ENCODE measurements at places on chromosomes 11 and 22.

GRCh38 chr22:48052621-48052890, 1290.1 kb downstream of the TBC1D22A start:
- no peak for DNase-seq

DNA sequence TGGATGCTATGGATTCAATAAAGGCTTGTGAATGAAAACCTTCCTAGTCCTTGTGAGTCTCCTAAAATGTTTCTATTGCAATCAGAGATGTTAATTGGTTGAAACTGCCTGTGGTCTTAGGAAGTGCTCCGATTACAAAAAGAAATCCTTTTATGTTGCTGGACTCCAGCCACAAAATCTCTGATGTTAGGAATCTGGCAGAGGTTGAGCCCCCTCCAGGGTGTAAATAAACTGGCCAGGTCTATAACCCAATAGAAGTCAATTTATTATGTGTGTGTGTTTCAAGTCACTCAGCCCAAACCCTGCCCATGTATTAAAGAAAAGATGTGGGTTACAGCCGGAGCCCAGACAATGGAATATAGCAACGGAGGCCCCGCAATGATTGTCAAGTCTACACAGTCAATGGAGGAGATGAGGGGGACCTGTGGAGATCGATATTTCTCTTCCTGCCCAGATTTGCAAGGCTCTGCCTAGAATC, 218.1 kb upstream of the SORL1-AS1 start:
- no peak for DNase-seq

DNA sequence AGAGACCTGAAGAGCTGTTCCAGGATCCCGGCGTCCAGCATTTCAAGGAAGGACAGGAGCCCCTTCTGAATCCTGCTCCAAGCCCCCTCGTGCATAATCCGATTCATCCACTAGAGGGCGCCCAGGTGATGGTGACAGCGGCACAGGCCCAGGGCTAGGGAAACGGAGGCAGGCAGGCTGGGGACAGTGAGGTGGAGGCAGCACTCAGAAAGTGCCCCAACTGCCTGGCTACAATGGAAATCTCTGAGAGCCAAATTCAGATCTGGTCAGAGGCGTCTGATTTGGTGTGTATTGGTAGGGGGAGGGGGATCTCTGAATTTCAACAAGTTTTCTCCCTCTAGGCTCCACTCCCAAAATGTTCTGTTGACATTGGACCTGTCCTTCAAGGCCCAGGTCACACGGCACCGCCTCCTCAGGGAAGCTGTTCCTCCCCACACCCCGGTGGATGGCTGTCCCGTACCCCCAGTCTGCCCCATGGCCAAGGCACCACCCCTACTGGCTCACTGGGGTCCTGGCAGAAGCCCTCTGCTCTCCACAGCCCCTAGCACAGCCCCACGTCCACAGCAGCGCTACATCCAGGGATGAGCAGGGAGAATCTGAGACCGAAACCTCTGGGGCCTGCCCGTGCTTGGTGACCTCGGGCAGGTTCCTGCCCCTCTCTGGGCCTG, 142.9 kb downstream of the CRYBB2 start:
- DNase-seq, result peak; percentile 76

DNA sequence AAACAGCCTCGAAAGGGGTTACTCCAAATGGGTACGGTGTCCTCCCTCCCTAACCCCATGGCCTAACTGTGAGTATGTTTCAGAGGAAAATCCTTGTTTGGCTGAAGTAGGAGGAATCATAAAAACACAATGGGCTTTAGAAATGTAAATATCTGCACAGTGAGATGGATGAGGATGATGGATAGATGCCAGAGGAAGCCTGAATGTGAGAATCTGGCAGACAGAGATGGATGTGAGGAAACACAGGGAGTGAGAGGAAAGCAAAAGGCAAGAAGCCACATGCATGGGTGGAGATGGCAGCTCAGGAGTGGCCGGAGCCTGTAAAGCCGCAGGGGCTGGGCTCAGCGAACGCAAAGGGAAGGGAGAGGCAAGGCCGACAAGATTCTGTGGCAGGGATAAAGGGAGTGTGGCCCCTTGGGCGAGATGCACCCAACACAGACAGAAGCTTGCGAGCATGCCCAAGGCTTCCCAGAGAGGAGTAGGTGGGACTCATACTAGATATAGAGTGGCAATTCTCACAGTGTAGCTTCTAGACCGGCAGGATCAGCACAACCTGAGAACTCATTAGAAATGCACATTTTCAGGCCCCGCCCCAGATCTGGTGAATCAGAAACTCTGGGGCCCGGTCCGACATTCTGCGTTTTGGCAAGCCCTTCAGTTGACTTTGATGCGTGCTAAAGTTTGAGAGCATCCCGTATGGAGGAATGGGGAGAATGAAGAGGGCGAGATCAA, 237.3 kb upstream of the CADM1 start:
- DNase-seq, result no peak

- DNase-seq, result no peak
Observed at GRCh38 chr22:24588381-24588756, 4.5 kb downstream of the LRRC75B start.

GRCh38 chr11:12731841-12732336, 57.7 kb downstream of the TEAD1 start:
- DNase-seq, result no peak

DNA sequence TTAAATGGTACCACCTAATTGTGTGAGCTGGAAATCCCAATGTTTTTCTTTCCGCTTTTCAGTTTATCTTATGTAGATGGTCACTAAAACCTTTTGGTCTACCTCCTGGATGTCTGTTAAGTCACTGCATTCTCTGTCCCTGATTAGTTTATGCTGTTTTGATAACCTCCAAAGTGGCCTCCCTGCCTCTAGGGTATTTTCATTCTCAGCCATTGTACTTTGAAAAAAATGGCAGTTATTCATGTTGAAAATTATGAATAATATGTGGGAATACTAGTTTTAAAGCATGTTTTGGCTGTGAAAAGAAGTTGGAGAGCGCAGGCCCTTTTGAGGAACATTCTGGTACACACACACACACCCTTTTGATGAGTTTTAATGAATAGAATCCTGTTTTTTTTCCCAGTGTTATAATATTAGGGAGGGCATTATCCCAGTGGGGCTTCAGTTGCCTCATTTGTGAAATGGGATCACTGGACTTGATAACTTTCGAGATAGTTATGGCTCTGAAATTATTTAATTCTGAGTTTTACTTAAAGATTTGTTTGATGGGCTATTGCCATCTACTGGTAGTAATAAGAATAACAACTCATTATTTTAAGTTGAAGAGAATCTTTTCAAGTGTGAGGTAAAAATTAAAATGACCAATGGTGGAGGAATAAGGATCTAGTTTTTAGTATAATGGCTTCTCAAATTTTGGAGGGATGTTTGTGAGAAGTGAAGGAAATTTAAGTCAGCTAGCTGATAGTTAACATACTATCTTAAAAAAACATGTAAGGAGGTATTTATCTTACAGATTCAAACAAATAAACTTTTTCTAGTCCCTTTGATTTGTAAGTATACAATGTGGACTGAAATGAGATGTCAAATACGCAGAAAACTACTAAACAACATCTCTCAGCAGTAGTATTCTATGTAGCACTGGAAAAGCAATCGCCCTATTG, 3.9 kb downstream of the FDX1 start:
- no peak for DNase-seq

DNA sequence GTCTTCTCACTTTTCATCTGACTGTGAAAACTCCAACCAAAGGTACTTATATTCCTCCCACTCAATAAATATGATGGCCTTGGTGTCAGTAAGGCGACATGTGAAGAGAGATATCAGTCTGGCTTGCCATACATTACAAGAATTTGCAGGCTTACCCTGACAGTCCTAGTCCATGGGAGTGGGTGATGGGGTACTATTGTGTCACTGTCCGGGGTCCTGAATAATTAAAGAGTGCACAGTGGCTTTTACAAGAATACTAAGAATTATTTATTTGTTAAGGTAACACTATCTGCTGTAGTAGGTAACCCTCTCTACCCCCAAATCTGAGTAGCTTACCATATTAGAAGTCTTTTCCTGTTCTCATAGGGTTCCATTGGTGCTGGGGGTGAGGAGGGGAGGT, 23.1 kb upstream of the IZUMO1R start:
- DNase-seq, result no peak

GRCh38 chr11:32198053-32198452, 107.2 kb downstream of the RCN1 start:
- DNase-seq, result no peak

GRCh38 chr11:25988178-25988577, 343.8 kb upstream of the ANO3 start:
- no peak for DNase-seq

DNA sequence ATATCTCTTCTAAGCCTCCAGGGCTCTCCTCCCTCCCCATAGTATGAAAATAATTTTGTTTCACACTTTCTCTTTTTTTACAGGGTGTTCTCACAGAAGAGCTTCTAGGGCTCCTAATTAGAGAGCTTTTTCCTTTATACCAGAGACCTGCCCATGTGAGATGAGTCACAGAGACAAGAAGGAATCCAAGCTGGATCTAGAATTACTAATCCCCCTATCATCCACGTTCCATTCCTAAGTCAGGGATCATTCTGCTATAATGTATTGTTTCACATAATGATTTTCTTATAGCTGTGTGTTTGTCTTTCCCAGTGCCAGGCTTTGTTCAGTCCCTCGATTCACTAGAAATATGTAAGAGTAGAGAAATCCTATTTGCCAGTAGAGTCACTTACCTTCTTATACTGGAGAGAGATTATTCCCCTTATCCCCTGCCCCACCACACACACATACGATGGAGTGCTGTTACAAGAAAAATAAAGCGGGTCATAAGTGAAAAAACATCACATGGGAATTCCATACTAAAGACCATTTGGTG, 778.3 kb upstream of the LRRC4C start:
- DNase-seq, result no peak

GRCh38 chr22:30277547-30278344, 11.1 kb upstream of the OSM start:
- DNase-seq, result no peak

GRCh38 chr11:2570841-2571597, 126.2 kb downstream of the KCNQ1 start:
- no peak for DNase-seq

DNA sequence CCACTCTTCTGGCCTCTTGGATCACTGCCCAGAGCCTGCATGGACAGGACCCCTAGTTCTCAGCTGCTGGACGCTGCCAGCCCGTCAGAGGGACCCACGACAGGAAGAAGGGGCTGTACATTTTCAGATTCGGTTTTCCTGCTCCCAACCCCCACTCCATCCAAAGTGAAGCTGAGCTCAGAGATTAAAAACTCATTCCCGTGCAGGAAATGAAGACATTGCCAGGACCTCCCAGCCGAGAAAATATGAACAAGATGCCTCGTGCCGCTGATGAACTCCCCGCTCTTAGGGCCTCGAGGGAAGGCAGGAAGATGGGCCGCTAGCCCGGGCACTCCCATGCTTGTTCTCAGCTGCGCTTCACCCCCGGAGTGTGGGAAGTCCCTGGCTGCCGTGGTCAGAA, 36.1 kb downstream of the RPUSD4 start:
- no peak for DNase-seq

GRCh38 chr22:23529166-23530103, 50.7 kb downstream of the IGLL1 start:
- no peak for DNase-seq

GRCh38 chr11:73423506-73423905, 47.3 kb downstream of the RELT start:
- no peak for DNase-seq

GRCh38 chr22:20118300-20119020, 1.4 kb upstream of the TRMT2A start:
- no peak for DNase-seq

DNA sequence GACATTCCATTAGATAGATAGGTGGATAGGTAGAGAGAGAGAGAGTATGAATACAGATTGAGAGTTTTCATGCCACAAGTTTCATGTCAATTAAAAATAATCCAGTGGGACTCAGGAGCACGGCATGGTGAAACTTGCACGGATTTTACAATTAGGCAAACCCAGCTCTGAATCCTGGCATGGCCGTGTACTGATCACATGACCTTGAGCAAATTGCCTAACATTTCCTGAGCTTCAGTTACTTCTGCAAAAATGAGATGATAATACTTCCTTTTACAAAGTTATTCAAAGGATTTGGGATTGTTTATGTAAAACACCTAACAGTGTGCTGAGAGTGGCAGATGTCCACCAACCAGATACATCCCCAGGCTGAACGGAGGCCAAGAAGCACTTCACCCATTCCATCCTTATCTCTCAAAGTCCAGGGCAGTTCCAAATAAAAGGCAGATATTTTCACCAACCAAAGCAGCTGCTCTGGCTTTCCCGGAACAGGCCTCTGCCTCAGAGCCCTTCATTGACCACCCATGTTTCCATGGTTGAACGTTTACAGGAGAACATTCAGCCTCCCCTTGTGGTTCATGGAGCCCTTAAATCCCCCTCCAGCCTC, 17.9 kb downstream of the APLNR start:
- no peak for DNase-seq
